ENCODE measurements at places on chromosomes 7 and 10.

DNA sequence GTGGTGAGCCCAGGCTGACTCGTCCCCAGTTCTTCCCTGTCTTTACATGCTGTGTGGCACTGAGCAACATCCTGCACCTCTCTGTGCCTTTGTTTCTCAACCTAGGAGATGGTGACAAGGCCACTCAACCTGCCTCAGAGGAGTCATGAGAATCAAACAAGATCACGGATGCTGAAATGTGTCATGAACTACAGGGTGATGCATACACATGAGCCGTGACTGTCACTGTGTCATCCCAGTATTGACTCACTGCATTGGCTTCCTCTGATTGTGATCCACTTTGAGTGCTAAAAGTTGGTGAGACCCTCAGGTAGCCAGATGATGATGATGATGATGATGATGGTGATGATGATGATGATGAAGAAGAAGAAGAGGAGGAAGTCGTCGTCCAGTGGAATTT, 11.5 kb downstream of the C10orf71 start:
- peak; percentile 12 for DNase-seq

DNA sequence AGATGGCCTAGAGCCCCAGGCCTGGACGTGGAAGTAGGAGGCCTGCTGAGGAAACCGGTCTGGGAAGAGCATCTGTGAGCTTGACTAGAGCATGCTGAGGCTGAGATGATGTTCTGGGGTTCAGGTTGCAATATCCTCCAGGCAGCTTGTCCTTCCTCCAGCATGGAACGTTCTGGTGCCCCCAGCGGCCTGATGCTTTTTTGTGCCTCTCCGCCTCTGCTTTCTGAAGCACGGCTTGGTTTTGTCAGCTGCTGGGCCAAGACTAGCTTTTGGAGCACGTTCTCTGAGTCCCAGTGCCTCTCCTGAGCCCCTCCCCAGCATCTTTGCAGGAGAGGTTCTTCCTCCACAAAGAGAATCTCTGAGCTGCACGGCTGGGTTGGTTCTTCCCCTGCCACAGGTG, 682.0 kb upstream of the FOXK1 start:
- DNase-seq, result no peak

GRCh38 chr7:1087465-1087814, 473 bp upstream of the GPER1 start:
- no peak for DNase-seq

DNA sequence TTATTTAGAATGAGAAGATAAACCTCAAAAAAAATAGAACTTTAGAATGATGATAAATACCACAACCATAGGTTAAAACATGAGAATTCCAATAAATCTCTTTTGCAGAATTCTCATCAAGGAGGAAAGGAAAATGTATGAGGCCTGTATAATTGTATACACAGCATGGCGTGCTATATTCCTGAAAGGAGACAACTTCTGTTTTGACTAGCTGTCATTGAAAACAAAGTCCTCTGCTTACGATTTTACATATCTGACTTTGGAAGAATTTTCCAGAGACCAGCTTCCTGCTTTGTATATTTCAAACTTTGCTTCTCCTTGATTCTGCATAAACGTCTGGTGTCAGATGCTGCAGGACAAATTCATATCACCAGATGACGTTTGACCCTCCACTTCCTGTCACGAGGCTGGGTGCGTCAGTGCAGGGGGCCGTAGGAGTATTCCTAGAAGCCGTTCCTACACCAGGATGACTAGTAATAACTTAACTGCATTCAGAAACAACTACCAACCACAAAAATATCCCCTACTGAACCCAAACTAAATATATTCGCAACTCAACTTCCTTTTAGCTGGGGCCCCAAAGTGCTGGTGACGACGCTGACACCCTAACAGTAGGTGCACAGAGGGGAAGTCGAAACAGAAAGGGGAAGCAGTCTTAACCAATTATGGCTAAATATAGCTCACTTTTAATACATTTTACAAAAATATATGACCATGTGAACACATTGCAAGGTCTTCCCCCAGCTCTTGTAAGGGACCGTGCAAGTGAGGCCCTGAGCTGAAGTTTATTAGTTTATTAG, 178.6 kb upstream of the INHBA start:
- DNase-seq, result no peak

DNA sequence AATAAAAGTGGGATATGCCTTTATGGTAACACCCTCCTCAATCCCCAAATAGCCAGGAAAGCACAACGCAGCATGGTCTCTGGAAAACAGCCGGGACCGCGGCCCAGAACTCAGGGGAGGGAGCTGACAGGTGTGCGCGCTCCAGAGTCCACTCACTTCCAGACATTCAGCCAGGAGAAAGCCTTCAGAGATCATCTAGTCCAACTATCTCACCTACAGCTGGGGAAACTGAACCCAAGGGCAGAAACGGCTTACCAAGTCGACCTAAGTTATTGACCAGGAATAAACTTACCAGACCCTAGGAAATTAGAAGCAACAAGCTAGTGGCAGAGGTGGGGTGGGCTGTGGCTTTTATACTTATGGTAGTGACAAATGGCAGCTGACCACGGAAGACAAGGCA, 16.4 kb downstream of the GSDME start:
- DNase-seq, result no peak

- no peak for DNase-seq
Observed at GRCh38 chr7:82172017-82172416, 271.6 kb downstream of the CACNA2D1 start.

DNA sequence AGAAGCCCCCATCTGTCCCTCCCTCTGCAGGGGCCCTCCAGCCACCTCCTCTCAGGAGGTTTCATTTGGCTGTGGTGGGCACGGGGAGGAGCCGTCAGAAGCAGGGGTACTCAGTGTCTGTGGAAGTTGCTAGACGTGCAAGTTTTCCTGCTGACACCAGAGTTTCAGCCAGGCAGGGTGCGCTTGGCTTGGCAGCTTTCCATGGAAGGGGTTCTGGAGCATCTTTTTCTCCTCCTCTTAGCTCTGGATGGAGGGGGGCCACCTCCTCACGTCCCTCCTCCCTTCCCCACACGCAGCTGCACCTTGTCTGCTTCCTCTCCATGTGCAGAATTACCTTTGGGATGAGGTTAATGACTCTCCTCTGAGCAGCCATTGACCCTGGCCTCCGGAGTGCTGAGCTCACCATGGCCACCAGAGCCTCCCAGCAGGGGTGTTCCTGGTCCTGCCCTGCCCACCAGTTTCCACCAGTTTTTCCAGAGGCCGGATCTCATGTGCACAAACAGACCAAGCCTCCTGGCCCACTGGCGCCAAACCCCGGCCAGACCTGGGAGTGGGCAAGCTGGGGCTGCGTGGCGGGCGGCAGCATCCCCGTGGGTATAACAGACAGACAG, 579.8 kb upstream of the FOXK1 start:
- DNase-seq, result no peak

DNA sequence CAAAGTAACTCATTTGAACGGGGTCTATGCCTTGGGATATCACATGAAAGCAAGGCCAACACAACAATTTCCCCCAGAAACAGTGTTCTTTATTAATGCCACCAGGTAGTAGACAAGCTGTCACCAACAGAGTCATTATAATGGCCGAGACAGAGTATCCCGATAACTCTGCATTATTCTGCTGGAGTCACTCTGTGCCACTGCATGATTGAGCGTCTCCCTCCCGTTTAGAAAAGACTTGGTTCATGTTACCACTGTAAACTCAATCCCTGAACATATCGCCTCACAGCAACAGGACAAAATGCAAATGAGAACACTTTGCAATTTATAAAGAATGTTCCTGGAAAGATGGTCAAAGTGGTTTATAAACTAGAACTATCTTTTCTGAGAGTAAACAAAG, 932.5 kb downstream of the GATA3 start:
- DNase-seq, result no peak

GRCh38 chr7:147012666-147013065, 896.1 kb downstream of the CNTNAP2 start:
- DNase-seq, result no peak

GRCh38 chr7:19121977-19122588, 4.6 kb upstream of the TWIST1 start:
- peak; percentile 22 for DNase-seq

- DNase-seq, result peak; percentile 35
Observed at GRCh38 chr10:97676770-97677581, 10.1 kb downstream of the AVPI1 start.

GRCh38 chr10:80699602-80700039, 161.9 kb downstream of the SH2D4B start:
- DNase-seq, result peak; percentile 39

GRCh38 chr7:27641581-27642230, 21.0 kb downstream of the HIBADH start:
- DNase-seq, result no peak

- no peak for DNase-seq
Observed at GRCh38 chr10:120788771-120789170, 62.4 kb upstream of the WDR11 start.

- no peak for DNase-seq
Observed at GRCh38 chr7:49767719-49768118, 5.7 kb upstream of the VWC2 start.

GRCh38 chr10:69641261-69641980, 11.4 kb downstream of the FAM241B start:
- DNase-seq, result no peak

- no peak for DNase-seq
Observed at GRCh38 chr10:29403208-29403607, 114.3 kb downstream of the LYZL1 start.

DNA sequence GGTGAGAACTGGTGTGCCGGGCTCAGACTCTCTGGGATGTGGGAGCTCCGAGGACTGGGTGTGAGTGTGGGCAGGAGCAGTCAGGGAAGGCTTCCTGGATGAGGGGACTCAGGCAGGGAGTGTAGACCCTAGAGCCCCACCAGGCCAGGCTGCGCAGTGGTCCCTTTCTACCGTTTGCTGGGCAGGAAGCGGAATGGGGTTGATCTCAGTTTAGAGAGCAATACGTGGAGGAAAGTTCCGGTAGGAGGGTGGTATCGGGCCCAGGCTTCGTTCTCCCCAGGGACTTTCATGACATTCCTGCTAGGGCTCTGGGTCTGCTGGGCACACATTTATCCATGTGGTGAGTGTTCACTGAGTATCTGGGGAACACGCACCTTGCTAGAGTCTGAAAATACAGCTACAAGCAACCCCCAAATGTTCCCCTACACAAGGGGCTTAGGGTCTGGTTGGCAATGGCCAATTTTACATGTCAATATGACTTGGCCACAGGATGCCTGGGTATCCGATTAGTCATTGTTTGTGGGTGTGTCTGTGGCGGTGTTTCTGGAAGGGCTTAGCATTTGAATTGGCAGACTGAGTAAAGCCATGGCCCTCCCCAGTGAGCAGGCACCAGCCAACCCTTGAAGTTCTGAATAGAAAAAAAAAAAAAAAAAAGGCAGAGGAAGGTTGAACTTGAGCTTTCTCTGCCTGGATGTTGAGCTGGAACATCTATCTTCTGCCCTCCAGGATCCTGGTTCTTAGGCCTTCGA, 20.8 kb downstream of the GHRHR start:
- DNase-seq, result no peak

DNA sequence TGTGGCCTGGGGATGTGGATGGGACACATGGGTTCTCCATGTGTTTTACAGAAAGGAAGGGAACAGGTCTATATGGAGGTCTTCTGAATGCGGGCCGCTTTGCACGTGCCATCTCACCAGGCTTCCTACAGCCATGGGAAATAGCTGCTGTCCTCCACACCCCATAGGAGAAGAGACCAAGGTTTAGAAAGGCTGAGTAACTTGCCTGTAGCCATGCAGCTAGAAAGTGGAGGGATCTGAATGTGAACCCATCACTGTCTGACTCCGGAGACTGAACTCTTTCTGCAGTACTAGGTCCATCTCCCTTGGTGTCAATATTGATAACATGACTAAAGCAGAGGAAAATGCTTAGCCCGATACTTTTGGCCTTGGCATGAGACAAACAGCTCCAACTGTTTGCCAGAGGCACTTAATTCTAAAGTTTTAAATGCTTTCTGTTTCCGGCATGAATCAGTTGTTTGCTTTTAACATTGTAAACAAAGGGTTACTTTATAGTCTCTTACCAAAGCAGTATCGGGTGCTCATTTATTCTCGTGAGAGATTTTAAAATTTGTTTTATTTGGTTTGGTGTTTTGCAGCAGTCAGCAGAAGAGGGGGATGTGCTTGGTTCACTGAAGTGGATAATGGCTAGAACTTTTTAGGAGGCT, 64.8 kb upstream of the LOXL4 start:
- no peak for DNase-seq

DNA sequence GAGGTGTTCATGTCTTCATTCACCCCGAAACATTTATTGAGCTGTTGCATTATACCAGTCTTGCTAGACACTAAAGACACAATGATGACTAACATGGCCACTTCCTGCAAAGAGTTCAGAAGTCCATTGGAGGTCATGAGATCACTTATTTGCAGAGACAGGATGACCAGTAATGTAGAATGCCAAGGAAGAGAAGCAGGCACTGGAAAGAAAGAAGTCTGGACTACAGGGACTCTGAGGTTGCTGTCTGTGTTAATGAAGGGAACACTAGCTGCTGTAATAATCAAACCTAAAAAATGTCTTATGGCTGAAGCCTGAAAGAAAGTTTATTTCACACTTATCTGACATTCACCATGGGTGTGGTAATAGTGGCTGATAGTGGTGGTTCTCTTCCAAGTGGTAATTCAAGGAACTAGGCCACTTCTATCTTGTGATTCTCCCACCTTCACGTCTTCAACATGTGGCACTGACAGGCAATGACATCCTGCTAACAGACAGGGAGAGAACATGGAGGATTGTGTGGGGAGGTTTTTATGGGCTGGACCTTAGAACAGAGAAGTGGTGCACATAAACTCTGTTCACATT, 89.2 kb upstream of the MKLN1 start:
- DNase-seq, result no peak

DNA sequence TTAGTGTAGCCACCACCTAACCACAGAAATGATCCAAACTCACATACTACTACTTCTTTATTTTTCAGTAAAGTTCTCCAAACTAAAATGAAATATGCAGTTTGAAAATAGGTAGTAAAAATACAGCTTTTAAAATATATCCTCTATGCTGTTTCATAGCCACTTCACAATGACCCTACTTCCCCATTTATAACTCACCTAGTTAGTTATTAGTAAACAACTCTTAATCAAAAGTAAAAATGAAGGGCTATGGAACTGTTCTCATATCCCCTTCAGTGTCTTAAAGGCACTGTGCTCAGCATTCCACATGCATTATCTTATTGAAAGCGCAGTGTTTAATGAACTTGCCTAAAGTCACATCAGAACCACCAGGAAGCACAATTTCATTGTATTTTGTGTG, 43.5 kb downstream of the KMT2C start:
- DNase-seq, result no peak

GRCh38 chr10:7538970-7539654, 127.7 kb downstream of the ITIH5 start:
- DNase-seq, result no peak

DNA sequence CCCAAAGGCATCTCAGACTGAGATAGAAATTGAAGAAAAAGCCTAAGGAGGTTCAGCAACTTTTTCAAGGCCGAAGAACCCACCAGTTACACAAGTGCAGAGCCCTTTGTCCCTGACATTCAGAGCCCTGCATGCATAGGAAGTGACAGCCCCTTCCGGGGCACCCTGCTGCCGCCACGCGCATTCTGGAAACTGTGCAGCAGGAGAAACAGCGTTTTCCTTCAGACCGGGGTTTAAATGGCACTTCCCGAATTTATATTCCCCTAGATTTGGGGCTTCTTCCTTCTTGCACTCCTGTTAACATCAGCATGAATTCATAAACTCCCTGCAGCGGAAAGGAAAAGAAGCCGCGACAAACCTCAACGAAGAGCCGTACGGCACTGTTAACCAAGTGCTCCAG, 190.5 kb upstream of the C7orf33 start:
- no peak for DNase-seq

Data from Panc1 (cell line).